ENCODE measurements at places on chromosomes 12 and 14.

DNA sequence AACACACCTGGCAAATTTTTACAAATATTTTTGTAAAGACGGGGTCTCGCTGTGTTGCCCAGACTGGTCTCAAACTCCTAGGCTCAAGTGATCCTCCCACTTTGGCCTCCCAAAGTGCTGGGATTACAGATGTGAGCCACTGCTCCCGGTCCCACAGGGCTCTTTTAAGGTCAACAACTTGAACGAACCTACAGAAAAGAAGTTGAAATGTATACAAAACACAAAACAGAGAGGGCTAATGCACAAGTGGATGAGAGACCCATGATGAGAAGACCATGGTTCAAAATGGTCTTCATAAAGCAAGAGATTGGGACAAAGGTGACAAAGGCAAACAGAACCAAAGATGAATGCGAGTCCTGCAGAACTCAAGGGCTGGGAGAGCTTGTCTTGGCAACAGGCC, 91.4 kb downstream of the CALM1 start:
- no peak for DNase-seq

DNA sequence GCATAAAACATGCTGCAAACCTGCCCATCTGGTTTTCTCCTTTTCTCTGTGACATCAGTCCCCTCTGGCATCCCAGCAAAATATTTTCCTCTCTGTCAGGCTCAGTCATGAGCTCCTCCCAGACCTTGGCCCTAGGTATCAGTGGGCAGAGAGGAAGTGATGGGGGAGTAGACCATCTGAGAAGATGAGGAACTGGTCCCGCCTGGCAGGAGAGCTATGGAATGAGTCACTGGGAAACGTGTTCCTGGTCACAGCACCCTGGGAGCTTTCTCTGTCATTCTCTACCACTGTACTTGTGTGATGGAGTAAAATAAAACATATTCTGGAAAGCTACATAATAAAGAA, 5.0 kb upstream of the SRSF9 start:
- no peak for DNase-seq

DNA sequence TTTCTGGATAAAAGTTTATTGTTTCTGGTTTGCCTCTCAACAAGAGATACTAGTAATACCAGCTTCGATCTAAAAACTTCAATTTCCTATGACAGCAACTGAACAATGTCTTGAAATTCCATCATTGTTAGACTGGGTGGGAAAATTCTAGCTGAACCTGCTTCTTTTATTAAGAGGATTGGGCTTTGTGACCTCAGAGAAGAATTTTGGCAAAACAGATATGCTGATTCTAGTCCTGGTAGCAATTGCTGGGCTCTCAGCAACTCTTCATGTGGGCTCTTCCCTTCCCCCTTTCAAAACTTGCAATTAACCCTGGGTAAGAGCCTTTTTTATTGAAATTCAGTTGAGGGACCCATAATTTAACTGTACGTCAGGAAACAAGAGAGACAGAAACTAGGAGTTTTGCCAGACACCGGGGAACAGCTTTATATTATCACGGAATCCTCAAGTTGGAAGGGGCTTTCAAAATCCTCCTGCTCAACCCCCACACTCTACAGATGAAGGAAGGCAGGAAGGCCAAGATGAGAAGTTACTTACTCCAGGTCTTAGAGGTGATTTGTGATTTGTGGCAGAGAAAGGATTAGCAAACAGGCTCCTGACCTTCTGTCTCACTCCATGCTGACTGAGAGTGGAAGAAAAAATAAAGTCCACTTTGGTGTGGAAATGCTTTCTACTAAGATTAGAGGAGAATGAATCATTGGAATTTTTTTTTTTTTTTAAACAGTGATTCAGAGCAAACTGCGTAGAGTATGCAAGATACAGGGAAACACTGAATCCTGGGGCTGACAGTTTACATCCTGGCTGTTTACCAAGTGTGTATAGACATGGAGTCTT, 239.0 kb upstream of the ATP2B1 start:
- DNase-seq, result no peak

DNA sequence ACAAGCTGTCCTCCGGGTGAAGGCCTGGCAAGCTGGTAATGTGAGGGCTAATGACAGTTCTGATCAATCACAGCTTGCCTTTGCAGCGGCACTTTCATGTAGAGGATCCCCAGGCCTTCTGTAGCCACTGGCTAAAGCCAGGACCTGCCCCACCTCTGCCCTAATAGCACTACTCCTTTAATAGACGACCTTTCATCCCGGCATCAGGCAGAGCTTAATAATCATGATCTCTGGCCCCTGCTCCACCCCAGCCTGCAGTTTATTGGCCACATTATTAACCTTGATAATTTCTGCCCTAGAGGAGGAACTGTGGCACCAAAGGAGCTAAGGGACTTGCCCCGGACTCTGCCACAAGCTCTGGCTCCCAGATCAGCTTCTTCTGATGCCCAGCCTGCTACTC, 142.3 kb upstream of the TBX3 start:
- no peak for DNase-seq

DNA sequence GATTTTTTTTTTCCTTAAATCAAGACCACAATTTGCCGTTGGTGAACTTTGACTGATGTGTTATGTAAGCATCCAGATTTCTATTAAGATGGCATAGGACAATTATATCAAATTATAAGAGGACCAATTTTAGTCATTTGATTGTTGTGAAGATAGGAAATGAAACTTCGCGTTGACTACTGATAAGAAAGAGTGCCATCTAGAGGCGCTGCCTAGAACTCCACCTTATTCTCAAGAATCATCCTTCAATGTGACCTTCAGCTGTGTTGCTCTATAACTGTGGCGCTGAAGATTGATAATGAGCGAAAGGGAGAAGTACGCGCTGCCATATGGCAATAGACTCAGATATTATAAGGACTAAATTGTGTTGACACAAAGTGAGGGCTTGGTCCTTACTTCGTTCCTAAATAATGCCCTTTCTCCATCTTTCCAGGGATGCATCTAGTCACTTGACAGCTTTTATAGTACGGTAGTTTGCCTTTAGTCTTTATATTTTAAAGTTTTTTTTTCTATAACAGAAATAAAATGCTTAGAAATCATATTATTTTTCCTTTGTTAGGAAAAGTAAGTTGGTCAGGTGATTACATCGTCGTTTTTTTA, 350.8 kb upstream of the STXBP6 start:
- DNase-seq, result no peak

DNA sequence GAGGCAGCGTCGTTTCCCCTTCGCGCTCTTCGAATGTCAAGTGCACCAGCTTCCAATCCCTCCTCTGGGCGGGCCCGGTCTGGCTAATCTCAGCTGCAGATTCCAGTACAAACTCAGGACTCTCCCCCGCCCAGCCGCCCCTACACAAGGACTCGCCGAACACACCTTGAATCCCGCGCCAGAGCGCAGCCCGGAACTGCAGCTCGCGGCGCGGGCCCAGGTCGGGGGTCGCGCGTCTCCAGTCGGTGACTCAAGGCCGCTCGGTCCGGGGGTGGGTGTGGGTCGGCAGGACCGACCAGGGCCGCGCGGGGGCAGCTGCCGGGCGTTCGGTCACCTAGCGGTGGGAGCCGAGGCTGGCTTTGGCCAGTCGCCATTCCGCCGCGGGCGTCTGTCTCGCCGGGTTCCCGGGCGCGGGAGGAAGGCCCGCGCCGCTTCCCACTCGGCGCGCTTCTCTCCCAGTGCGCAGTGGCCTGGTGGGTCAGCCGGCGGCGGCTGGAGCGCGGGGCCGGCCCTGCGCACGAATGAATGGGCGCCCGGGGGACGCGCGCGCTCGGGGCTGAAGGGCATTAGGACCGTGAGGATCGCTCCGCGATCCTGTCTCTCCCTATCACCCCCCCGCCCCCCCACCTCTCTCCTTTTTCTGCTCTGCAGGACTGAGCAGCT, at the start of gene GALNT16:
GALNT16 (plus strand) TSS at position 632 of the 663 bp plus-strand sequence. CDS start 133 bp downstream, outside the sequence.
- no peak for DNase-seq

- DNase-seq, result no peak
Observed at GRCh38 chr12:34297126-34297789, 275.0 kb downstream of the ALG10 start.
